ENCODE measurements at places on chromosomes 7 and 10.

DNA sequence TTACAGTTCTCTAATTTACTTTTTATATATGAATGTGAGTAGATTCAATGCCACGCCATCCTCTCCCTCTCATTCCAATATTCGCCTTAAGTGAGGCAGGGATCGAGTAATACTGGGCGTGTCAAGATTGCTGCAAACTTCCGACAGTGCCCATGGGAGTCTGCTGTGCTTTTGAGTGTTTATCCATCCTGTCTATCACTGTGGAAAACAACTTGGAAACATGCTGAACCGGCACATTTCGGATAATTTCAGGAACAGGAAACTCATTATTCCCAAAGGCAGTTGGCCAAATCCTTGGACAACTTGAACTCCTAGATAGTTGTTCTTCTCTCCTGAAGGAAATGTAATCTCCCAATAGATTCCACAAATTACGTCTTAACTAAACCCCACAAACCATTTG is 28.5 kb downstream of the PIP4K2A start:
- no peak for DNase-seq

- DNase-seq: no peak
Observed at GRCh38 chr10:130194194-130194990, 58.2 kb downstream of the GLRX3 start.

DNA sequence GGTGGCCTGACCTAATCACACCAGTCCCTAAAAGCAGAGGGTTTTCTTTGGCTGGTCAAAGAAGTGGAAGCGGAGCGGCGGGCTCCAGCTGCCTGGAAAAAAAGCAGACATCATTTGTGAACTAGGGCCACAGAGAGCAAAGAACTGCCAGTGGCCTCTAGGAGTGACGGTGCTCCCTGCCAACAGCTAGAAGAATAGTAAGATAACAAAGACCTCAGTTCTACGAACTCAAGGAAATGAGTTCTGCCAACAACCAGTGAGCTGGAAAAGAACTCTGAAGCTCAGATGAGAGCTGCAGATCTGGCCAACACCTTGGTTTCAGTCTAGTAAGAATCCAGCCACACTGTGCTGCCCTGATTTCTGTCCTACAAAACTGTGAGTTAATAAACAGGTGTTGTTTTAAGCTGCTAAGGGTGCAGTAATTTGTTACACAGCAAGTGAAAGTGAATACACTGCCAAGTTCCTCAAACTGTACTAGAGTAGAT is 178.0 kb downstream of the SRPK2 start:
- DNase-seq: no peak

GRCh38 chr7:102030696-102031095 is 213.3 kb downstream of the CUX1 start:
- no peak for DNase-seq

- no peak for DNase-seq
Observed at GRCh38 chr7:132504071-132504470, 72.2 kb downstream of the PLXNA4 start.

GRCh38 chr10:75095631-75096030 is 15.8 kb upstream of the SAMD8 start:
- DNase-seq: no peak

DNA sequence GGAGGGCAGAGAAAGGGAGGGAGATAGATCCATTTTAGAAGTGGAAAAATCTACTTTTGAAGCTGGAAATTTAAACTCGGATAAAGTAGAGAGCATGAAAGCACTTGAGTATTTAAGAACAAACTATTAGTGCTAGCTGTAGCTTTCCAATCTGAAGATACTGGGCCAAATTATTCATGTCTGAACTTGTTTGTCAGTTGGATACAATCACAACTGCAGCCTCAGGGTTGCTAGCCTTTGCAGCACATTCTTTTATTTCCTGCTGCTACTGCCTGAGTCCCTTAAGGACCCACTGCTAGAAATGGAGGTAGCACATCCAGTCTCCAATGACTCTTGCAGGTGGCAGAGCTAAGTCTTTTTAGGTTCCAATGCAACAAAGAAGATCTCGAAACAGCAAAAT is 8.3 kb upstream of the SLC25A13 start:
- DNase-seq: no peak

DNA sequence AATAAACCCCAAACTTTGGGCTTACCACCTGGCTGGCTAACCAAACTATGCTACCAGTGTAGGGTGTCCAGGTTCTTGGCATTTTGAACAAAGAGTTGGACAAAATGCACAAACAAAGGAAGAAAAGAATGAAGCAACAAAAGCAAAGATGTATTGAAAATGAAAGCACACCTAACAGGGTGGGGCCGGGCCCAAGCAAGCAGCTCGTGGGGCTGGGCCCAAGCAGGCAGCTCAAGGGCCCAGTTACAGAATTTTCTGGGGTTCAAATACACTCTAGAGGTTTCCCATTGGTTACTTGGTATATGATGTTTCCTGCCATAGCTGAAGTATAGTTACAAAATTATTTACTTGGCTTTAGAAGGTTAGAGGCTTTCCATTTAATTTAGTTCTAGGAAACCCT is 15.7 kb downstream of the ACADSB start:
- DNase-seq: no peak

GRCh38 chr10:61251089-61251488 is 202.1 kb downstream of the TMEM26 start:
- DNase-seq: no peak

- no peak for DNase-seq
Observed at GRCh38 chr7:101804088-101804963, 13.1 kb upstream of the CUX1 start.

GRCh38 chr7:41399171-41399570 is 303.7 kb downstream of the INHBA start:
- no peak for DNase-seq

DNA sequence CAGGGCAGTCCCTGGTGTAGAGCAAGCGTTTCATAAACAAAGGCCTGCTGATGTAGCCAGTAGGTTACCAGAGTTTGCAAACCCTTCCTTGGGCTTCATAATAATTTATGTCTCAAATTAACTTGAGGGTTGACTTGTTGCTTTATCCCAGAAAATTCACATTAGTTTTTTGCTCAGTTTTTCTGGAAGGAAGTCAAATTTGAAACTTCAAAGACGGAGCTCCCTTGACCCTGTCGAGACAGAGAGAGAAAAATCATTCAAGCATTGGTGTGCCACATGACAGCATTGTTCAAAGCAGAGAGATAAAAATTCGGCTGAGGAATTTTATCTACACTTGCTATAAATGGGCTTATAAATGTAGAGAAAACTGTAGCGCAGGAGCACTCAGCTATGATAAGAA is 627.7 kb downstream of the TNS3 start:
- DNase-seq: no peak

GRCh38 chr7:46512891-46513413 is 591.9 kb upstream of the IGFBP3 start:
- no peak for DNase-seq

DNA sequence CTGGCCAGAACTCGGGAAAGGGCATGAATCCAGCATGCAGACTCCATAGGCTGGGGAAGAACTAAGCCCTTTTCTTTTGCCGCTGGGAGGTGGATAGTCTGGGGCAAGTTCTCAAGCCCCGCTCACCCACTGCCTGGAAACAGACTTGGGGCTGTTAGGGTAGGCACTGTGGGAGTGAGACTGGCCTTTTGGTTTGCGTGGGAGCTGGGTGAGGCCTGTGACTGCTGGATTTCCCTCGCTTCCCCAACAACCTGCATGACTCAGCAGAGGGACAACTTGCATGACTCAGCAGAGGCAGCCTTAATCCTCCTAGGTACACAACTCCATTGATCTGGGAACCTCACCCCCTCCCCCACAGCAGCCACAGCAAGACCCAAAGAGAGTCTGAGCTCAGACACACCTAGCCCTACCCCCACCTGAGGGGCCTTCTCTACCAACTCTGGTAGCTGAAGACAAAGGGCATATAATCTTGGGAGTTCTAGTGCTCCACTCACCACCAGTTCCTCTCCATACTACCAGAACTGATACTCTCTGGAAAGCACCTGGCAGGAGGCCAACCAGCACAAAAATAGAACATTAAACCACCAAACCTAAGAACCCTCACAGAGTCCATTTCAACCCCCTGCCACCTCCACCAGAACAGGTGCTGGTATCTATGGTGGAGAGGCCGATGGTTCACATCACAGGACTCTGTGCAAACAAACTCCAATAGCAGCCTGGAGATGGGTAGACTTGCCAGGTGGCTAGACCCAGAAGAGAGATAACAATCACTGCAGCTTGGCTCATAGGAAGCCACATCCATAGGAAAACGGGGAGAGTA is 81.4 kb upstream of the LAMB4 start:
- DNase-seq: no peak

DNA sequence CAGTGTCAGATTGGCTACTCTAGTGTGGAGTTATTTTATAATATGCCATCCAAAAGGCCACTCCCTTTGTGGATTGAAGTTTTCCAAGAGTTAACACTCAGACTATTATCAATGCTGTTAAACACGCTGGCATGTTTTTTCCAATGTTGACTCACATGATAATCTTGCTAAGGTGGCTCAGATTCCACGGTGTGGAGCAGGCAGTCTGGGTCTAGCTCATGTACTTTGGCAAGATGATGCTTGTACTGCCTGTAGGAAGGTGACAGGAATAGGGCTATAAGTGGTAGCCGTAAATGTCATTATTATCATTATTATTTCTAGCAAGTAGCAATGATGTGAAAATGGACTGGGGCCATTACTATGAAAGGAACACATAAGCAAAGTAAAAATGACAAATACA is 79.4 kb upstream of the TBX20 start:
- DNase-seq: no peak

DNA sequence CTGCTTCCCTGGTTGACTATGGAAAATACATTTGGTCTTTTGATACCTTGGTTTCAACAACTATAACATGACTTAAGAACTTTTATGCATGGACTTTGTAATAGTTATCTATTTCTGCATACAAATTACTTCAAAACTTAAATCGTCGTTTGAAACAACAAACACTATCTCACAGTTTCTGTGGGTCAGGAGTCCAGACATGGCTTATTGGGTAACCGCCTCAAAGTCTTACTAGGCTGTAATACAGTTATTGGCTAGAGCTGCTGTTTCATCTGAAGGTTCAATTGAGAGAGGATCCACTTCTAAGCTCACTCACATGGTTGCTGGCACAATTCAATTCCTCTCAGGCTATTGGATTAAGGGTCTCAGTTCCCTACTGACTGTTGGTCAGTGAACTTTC is 135.1 kb downstream of the LYZL1 start:
- no peak for DNase-seq

- no peak for DNase-seq
Observed at GRCh38 chr10:77016278-77016815, 621.3 kb downstream of the KCNMA1 start.

GRCh38 chr10:62063795-62064472 is 162.4 kb downstream of the ARID5B start:
- DNase-seq: peak; percentile 39

DNA sequence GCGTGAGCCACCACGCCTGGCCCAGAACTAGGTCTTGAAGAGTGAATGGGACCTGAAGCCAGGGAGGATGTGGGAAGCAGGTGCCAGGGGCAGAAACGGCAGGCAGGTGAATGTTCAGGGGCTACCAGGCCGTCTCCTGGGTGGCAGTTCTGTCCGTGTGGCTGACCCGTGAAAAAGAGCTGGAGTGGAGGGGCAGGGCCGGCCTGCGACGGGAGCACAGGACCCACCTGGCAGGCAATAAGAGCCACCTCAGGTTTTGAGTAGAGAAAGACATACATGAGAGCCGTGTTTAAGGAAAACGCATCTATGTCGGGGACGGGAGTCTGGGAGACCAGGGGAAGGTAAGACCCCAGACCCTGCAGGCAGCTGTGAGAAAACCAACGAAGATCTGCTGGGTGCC is 70.7 kb upstream of the ATP6V0A4 start:
- DNase-seq: no peak

GRCh38 chr10:60906411-60906810 is 37.6 kb downstream of the RHOBTB1 start:
- DNase-seq: no peak

DNA sequence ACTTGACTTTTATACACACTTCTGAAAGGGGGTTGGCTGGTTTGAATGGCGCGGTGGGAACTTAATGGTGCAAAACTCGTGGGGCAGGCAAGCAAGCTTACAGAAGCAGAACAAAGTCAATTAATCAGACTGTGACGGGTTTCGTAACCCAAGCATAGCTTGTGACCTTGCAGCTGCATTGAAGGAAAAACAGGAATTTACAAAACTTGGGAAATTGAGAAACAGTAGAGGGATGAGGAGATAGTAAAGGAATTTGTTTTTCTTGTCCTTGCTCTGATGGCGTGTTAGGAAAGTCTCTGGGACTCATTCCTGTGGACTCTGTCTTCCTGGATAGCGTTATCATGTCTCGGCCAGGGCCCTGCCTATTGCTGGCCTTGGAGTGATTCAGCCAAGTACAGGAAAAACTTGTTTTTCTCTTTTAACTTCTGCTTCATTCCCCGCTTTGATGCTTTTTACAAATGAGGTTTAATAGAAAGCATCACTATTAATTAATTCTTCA is 220.0 kb upstream of the KCND2 start:
- no peak for DNase-seq

DNA sequence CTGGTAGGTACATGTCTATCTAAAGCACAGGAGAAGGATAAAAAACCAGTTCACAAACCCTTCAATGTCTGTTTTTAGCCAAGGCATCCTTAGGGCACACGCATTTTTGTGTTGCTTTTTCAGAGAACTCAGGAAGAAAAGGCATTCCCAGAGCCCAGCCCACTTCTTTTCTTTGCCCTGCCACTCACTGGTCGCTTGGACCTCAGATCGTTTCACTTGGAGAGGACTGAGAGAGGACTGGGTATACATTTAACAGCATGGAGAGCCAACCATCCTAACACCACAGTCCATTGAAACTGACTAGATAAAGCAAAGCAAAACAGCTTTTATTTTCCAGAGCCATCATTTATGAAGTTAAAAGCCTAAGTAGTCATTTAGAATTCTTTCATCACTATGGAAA is 194.2 kb downstream of the CAMK1D start:
- no peak for DNase-seq

- DNase-seq: peak; percentile 51
Observed at GRCh38 chr10:8331896-8332729, 277.6 kb downstream of the GATA3 start.

GRCh38 chr10:107880185-107880584 is 715.7 kb upstream of the SORCS1 start:
- no peak for DNase-seq

GRCh38 chr10:15141136-15142054 is 27.1 kb downstream of the NMT2 start:
- DNase-seq: no peak

All from right hindlimb (tissue), 1 donor.